Naive thymus-derived CD8-positive, alpha-beta T cell (primary cell): ENCODE measurements at places on chromosomes 5 and 9. TPM values are rescaled to one million over a fixed set of nuclear protein-coding genes. Genes with fewer than 3 reads are reported as not detected.
A peak's percentile ranks its signal among the peaks of the same experiment; 100 is the strongest.

GRCh38 chr9:129483415-129484351, 137.2 kb downstream of the C9orf50 start:
- H3K4me1 ChIP-seq, result peaks cover 22% of the 10 kb centered on the region
- H3K27ac ChIP-seq, result peak overlapping the region; percentile 90
- DNase-seq, result peak; percentile 44
- H3K36me3 ChIP-seq, result no peaks in the 10 kb centered on the region
- H3K4me3 ChIP-seq, result peak overlapping the region; percentile 62
- H3K27me3 ChIP-seq, result no peaks in the 10 kb centered on the region

GRCh38 chr5:153445875-153446579, 44.4 kb upstream of the GRIA1 start:
- H3K27me3 ChIP-seq, result peaks cover 2% of the 10 kb centered on the region
- no peaks in the 10 kb centered on the region for H3K36me3 ChIP-seq
- no peak for DNase-seq
- H3K27ac ChIP-seq, result no peak overlapping the region
- H3K4me3 ChIP-seq, result no peak overlapping the region
- H3K4me1 ChIP-seq, result no peaks in the 10 kb centered on the region

- DNase-seq, result no peak
- H3K27ac ChIP-seq, result no peak overlapping the region
- peaks cover 31% of the 10 kb centered on the region for H3K4me1 ChIP-seq
Measured at GRCh38 chr5:6371079-6371810, 7.1 kb downstream of the MED10 start.

CAMK2A gene
- not detected for polyA plus RNA-seq

NFX1 gene
- 42.7 TPM for polyA plus RNA-seq

TLE4 gene
- 37.8 TPM for polyA plus RNA-seq
